ENCODE measurements at places on chromosomes 5 and 9. TPM values are rescaled to one million over a fixed set of nuclear protein-coding genes. Genes with fewer than 3 reads are reported as not detected.

DNA sequence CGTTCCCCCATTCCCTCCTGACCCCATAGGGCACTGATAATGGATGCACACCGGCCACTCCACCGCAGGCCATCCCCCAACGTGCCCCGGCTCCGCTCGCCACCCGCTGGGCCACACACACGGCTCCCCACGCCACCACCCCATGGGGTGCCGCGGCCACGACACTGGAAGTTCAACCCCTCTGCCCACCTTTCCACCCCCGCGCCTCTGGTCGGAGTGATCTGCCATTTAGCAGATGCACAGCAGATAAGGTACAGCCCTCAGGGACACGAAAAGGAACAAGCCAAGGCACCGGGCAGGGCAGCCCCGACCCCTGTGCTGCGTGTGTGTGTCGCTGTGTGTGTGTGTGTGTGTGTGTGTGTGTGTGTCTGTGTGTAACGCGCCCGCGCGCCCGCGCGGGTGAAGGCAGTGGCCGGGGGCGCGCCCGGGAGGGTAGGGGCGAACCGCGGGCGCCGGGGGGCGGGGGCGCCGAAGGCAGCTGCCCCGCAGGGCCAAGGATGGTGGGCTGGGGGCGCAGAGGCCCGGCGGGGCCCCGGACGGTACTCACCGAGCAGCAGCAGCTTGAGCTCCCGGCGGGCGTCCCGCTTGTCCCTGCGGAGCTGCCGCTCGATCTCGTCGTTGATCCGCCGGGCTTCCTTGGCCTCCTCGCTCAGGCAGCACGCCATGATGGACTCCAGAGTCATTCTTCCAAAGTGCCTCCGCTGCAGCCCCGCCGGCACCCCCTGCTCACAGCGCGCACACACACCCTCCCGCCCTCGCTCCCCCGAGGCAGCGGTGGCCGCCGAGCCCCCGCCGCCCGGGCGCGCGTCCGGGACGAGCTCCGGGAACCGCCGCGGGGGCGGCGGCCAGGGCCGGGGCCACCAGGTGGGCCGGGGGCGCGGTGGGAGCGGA, 813 bp downstream of the GNAQ start:
- no peaks in the 10 kb centered on the region for H3K36me3 ChIP-seq
- peak overlapping the region; percentile 95 for H3K4me3 ChIP-seq
- peaks cover 6% of the 10 kb centered on the region for H3K27me3 ChIP-seq
- peak; percentile 69 for DNase-seq

DNA sequence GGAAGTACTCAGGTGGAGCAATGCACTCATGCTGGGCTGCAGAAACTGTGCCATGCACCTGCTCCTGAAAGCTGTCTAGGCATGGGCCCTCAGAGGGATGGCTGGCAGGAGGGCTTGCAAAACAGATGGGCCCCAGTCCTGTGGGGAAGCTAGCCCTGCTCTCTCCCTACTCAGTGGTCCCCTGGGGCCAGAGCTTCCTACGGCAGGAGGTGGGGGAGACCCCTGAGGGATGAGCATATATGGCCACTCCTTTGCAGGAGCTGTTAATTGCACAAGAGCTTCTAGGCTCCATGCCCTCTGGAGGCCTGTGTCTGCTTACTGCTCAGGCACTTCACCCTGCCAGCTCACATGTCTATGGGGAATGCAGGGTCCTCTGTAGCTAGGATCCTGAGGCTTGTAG, 545.3 kb upstream of the PTPRD start:
- H3K27me3 ChIP-seq = no peaks in the 10 kb centered on the region
- no peak overlapping the region for H3K27ac ChIP-seq
- no peak overlapping the region for H3K4me3 ChIP-seq

- no peaks in the 10 kb centered on the region for H3K4me1 ChIP-seq
- H3K27ac ChIP-seq = no peak overlapping the region
- H3K4me3 ChIP-seq = no peak overlapping the region
- H3K27me3 ChIP-seq = peaks cover 4% of the 10 kb centered on the region
- H3K36me3 ChIP-seq = no peaks in the 10 kb centered on the region
These were observed 36.2 kb upstream of the OTULIN start for GRCh38 chr5:14628346-14628745.

DNA sequence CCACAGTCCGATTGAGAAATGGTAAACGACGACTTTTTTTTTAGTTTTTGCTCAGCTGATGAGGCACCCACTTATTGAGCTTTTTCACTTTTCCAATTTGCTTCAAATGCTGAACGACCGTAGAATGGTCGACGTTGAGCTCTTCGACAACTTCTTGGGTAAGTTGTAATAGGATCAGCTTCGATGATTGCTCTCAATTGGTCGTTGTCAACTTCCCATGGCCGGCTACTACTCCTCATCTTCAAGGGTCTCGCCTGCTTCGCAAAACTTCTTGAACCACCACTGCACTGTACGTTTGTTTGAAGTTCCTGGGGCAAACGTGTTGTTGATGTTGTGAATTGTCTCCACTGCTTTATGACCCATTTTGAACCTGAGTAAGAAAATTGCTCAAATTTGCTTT, 35.7 kb downstream of the NSD1 start:
- H3K4me1 ChIP-seq = peaks cover 38% of the 10 kb centered on the region
- H3K27ac ChIP-seq = no peak overlapping the region
- H3K27me3 ChIP-seq = no peaks in the 10 kb centered on the region
- DNase-seq = no peak
- H3K4me3 ChIP-seq = no peak overlapping the region

DNA sequence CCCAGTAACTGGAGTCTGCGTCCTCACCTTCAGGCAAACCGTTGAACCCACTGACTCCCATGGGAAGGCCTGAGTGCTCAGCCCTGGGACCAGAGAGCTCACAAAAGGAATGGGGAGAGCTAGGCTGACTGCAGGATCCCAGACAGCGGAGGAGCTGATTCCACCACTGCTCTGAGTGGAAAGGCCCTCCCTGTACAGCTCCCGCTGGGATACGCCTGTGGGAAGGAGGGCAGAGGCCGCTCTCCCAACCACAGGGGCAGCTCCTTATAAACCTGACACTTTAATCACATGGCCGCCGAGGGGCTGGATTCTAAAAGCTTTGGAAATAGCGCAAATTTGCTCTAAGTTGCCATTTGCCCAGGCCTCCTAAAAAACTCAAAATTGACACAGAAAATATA, 37.1 kb downstream of the DBH start:
- no peak overlapping the region for H3K27ac ChIP-seq
- H3K27me3 ChIP-seq = no peaks in the 10 kb centered on the region
- DNase-seq = no peak
- peaks cover 32% of the 10 kb centered on the region for H3K4me1 ChIP-seq
- H3K4me3 ChIP-seq = no peak overlapping the region

- no peaks in the 10 kb centered on the region for H3K27me3 ChIP-seq
- peaks cover 50% of the 10 kb centered on the region for H3K4me1 ChIP-seq
- DNase-seq = no peak
- no peak overlapping the region for H3K27ac ChIP-seq
These were observed 11.4 kb downstream of the AP3B1 start for GRCh38 chr5:78283105-78283504.

- H3K27me3 ChIP-seq = no peaks in the 10 kb centered on the region
- H3K27ac ChIP-seq = no peak overlapping the region
- no peak for DNase-seq
- H3K4me3 ChIP-seq = no peak overlapping the region
- peaks cover 14% of the 10 kb centered on the region for H3K4me1 ChIP-seq
These were observed 128.3 kb downstream of the GPBP1 start for GRCh38 chr5:57302164-57302563.

DNA sequence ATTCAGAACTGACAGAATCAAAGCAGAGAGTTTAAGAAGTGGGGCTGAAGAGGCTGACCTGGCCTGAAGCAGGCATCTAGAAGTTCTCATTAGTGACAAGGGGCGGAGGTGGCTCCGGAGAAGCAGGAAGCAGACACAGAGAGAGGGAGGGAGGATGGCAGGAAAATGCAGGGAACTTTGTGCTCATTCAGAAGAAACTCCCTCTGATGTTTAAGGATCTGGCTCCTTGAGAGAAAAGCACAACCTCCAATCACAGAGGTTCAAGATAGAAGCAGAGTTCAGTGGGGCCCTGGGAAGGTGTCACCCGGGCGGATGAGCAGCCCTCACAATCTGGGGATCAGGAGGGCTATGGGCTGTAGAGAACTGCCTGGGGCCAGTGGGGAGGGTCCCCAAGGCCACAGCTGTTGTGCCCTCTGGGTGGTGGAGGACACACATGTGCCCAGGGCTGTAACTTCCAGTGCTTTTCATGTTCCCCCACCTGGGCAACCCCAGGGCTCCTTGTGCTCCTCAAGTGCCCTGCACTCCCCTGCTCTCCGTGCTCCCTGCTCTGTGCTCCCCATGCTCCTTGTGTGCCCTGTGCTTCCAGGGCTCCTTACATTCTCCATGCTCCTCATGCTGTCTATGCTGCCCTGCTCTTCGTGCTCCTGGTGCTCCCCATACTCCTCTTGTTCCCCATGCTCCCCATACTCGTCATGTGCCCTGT, 51.4 kb downstream of the TRIP13 start:
- peak overlapping the region; percentile 9 for H3K27ac ChIP-seq
- no peak overlapping the region for H3K4me3 ChIP-seq
- H3K4me1 ChIP-seq = no peaks in the 10 kb centered on the region
- no peak for DNase-seq

GRCh38 chr5:141654298-141654697, 3.1 kb upstream of the FCHSD1 start:
- no peaks in the 10 kb centered on the region for H3K27me3 ChIP-seq
- no peak for DNase-seq
- no peaks in the 10 kb centered on the region for H3K36me3 ChIP-seq
- H3K4me1 ChIP-seq = peaks cover 36% of the 10 kb centered on the region
- no peak overlapping the region for H3K4me3 ChIP-seq
- peak overlapping the region; percentile 73 for H3K27ac ChIP-seq

DNA sequence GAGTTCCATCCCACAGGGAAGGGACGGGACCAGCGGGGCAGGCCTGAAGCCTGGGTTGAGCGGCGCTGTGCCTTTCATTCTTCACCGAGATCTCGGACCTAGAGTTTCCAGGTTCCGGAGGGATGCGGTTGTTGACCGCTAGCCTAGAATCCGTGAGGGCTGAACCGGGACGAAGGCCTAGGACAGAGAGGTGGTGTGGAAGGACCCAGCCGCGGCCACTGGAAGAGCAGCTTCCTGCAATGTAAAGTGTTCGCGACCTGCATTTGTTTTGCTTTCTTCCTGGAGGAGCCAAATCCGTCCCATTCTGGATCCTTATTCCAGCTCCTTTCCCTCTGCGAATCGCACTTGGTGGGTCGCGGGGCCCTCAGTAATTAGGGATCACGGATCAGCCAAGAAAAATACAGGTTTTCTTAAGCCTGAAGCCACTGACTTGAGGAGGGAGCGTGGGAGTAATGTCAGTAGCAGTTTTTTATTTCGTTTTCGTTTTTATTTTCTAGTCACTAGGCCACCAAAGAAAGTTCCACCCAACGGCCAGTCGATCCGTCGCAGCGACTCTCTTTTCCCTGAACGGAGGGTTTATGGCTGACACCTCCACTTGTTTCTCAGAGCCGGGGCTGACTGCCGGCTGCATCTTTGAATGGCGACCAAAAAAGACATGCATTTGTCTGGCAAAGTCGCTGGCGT, 48.6 kb downstream of the ANXA2R start:
- peak overlapping the region; percentile 100 for H3K4me3 ChIP-seq
- peaks cover 57% of the 10 kb centered on the region for H3K4me1 ChIP-seq
- H3K27ac ChIP-seq = peak overlapping the region; percentile 100
- H3K36me3 ChIP-seq = peaks cover 7% of the 10 kb centered on the region
- H3K27me3 ChIP-seq = no peaks in the 10 kb centered on the region

DNA sequence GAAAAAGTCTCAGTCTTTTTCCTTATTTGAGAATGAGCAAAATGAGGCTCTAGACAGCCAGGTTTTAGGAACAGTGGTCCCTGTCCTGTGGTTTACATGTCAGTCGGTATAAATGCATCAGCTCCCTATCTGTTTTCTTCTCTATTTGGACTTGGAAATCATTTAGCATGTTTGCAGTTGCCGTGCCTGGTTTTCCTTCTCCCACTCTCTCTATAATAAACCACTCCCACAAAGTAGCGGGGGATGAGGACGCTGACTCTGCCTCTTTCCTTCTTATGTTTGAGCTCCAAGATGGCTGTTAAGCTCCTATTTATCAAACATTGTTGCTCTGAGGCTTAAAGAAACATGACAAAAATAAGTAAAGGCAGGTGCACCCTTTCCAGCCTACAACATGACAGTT, 57.2 kb upstream of the CTSL start:
- H3K27me3 ChIP-seq = peaks cover 18% of the 10 kb centered on the region
- H3K4me1 ChIP-seq = no peaks in the 10 kb centered on the region
- H3K4me3 ChIP-seq = no peak overlapping the region
- DNase-seq = no peak
- H3K27ac ChIP-seq = no peak overlapping the region

GRCh38 chr5:151123897-151124751, 33.5 kb downstream of the ANXA6 start:
- peak overlapping the region; percentile 95 for H3K27ac ChIP-seq
- peak overlapping the region; percentile 47 for H3K4me3 ChIP-seq
- peaks cover 58% of the 10 kb centered on the region for H3K4me1 ChIP-seq
- no peaks in the 10 kb centered on the region for H3K27me3 ChIP-seq
- H3K36me3 ChIP-seq = peaks cover 12% of the 10 kb centered on the region

- H3K4me1 ChIP-seq = peaks cover 55% of the 10 kb centered on the region
- H3K27ac ChIP-seq = no peak overlapping the region
- no peaks in the 10 kb centered on the region for H3K27me3 ChIP-seq
- no peak overlapping the region for H3K4me3 ChIP-seq
- no peak for DNase-seq
These were observed 7.7 kb downstream of the CDK7 start for GRCh38 chr5:69242215-69242927.

DNA sequence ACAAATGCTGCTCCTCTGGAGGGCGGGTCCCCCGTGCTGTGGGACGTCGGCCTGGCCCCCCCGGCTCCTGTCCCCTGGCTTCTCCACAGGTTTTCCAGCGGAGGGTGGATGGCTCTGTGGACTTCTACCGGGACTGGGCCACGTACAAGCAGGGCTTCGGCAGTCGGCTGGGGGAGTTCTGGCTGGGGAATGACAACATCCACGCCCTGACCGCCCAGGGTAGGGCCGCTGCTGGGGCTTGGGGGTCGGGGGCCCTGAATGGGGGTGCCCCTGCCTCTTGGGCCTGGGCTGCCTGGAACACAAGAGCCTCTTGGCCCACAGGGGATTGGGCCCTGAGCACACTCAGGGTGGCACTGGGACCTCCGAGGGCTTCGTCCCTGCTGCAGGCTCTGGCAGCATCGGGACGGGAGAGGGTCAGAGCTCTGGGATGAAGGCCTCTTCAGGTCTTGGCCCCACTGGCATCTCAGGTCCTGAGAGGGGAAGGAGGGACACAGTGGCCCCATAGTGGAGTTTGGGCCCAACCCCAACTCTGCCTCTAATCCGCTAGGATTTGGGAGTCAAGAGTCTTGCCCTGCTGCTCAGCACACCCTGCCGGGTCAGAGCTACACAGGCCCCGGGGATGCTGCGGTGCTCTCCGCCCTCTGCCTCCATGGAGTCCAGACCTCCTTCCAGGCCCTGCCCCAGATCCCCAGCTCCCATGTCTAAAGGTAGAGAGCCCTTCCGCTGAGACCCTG, 5.2 kb downstream of the FCN2 start:
- H3K27me3 ChIP-seq = peaks cover 2% of the 10 kb centered on the region
- no peaks in the 10 kb centered on the region for H3K36me3 ChIP-seq
- H3K4me1 ChIP-seq = no peaks in the 10 kb centered on the region
- DNase-seq = no peak
- no peak overlapping the region for H3K27ac ChIP-seq
- no peak overlapping the region for H3K4me3 ChIP-seq

The BHMT2 gene
- not detected for total RNA-seq

The CEP78 gene
- total RNA-seq = 32.7 TPM

The UBE2QL1 gene
- not detected for total RNA-seq

The SPATA31A3 gene
- total RNA-seq = not detected
